RWPE2 (cell line): ENCODE measurements at places on chromosomes 7 and 10.
A peak's percentile ranks its signal among the peaks of the same experiment; 100 is the strongest.

DNA sequence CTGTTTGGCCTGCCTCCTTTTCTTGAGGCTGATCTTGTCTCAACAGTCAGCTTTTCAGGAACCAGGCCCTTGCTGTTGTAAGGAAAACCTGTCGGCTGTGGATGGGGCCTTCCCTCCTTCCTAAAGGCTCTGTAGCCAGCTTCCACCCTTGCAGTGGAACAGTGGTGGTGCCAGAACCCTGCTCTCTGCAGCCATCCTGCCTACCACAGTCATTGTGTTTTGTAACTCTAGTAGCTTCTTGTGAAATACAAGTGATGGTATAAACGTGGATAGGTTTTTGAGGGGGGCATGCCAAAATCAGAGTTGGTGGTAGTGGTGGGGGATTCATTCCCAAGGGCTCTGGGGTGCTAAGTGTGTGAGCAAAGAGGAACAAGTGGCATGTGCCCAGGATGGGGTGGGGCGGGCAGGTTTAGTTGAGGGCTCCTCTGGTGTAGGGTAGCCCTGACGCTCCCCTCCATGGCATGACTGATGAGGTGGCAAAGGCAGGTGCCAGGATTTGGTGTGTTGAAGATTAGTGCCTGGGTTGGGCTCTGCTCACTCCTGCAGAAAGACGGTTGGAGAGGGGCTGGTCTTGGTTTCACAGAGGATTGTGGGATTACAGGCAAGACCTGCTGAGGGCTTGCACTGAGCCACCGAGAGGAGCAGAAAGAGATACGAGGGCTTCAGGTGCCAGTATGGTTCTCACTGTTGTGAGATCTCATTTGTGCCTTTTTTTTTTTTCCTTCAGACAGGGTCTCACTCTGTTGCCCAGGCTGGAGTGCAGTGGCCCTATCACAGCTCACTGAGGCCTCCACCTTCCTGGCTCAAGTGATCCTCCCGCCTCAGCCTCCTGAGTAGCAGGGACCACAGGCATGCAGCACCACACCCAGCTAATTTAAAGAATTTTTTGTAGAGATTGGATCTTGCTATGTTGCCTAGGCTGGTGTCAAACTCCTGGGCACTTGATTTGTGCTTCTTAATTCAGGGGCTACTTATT, 7.4 kb downstream of the TSPAN14 start:
- DNase-seq, result no peak

DNA sequence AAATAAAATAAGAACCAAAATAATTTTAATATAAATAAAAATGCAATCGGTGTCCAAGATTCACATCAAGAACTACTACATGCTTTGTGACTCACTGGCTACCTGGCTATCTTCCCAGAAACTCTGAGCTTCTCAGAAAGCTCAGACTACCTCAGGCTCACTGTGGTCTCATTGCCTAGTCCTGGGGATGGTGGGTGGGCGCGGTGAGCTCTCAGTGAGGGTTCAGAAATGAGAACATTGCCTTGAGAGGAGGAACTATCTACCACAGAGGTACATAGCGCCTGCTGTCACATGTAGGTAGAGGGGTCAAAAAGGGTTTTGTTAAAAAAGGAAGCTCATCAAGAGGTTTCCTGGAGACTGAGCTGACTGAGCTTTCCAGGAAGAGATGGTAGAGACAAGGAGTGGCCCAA, 108.0 kb downstream of the WDFY4 start:
- no peak for DNase-seq

GRCh38 chr7:138943061-138943460, 38.1 kb downstream of the KIAA1549 start:
- DNase-seq, result no peak

DNA sequence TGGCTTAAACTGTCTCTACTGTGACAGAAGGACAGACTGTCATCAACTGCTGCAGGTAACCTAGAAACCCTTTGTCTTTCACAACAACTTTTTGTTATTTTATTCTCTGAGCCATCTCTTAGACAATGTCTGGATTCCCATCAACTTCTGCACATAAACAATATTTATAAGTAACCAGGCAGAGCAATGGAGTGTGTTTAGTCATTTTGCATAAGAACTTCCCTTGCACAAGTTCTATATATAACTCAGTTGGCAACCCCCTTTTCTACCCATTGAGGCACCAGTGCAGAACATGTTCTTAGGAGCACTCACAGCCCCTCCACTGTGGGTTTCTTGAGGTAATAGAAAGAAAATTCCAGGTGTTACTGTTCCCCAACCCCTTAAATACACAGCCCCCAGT, 65.0 kb upstream of the IL6 start:
- no peak for DNase-seq

- peak; percentile 32 for DNase-seq
Observed at GRCh38 chr7:1320616-1321240, 88.1 kb downstream of the UNCX start.

GRCh38 chr10:35063837-35064454, 26.2 kb downstream of the CUL2 start:
- DNase-seq, result no peak
